ENCODE measurements at places on chromosomes 7 and 10.
A peak's percentile ranks its signal among the peaks of the same experiment; 100 is the strongest.

- DNase-seq, result no peak
These were observed 27.0 kb upstream of the FAM107B start for GRCh38 chr10:14801723-14802122.

DNA sequence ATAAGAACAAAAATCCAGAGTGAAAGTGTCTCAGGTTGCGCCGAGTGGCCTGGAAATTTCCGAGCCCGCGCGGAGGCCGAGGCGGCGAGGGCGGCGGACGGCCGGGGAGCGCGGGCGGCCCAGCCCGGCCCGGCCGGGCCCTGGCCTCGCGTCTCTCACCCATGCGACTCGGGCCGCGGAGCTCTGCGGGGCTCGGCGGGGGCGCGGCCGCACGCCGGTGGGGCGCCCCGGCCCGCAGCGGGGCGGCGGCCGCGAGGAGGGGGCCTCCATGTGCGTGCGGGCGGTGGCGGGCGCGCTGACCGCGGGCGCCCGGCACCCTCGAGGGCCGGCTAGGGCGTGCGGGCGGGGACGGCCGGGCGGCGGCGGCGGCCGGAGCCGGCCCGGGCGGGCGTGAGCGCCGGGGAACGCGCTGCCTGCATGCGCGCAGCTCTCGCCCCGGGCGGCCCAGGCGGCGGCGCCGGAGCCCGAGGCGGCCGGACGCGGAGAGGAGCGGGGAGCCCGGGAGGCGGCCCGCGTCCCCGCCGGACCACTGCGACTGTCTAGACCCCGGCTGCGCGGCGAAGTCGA lies 302 bp upstream of the EN2 start:
- no peak for DNase-seq

DNA sequence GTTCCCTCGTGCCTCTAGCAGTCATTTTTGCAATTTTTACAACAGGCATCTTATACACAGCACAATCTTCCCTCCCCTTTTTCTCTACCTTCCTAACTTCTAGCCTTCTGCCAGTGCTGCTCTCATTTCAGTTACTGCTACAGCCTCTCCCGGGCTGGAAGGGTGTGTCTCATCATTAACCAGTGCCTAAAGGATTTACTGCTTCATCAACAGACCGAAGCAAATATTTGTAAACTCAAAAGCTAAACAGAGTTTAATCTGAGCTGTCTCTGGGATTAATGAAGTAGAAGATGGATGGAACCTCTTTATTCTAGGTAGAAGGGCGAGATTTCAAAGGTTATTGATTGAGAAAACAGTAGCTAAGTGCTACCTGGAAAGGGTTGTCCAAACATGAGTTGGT lies 94.3 kb downstream of the PRPF18 start:
- no peak for DNase-seq

GRCh38 chr10:133130602-133131001 lies 29.4 kb upstream of the KNDC1 start:
- no peak for DNase-seq

DNA sequence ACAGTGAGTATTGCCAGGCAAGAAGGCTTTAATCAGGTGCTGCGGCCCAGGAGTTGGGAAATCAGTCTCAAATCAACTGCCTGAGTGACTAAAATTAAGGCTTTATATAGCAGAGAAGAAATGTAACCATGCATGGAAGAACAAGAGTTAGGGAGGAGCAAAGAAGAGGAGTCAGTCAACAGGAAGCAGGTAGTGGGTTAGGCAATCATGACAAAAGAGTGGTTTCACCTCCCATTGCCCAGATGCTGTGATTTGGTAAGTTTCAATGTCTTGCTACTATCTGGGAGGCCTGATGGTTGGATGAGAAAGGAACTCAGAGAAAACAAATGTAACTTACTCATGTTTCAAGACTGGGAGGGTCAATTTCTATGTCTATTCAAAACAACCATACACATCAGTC lies 998.3 kb downstream of the GATA3 start:
- no peak for DNase-seq

DNA sequence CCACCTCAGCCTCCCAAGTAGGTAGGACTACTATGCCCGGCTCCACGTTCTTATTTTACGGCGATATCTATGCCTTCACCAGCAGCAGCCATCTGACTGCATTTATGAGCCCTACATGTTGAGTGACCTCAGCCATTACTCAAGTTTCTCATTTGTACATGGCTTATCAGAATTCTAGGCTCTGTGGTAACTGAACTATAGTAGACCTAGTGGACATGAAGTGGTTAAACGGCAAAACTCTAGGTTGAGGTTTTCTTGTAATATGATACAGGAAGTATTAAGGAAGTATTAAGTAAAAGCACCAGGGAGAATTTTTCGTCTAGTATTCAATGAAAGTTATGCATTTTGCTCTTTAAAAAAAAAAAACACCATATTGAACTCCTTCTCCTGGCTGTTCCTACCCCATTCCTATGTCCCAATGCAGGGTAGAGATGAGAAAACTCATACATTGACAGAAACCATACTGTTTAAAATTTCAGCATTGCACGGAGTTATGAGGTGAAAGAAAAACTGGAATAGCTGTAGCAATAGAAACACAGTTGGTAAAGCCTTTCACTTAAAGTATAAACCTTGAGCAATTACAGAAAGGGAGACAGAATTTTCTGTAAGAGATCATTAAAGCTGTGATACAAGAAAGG lies 39.8 kb upstream of the EPC1 start:
- DNase-seq, result no peak

DNA sequence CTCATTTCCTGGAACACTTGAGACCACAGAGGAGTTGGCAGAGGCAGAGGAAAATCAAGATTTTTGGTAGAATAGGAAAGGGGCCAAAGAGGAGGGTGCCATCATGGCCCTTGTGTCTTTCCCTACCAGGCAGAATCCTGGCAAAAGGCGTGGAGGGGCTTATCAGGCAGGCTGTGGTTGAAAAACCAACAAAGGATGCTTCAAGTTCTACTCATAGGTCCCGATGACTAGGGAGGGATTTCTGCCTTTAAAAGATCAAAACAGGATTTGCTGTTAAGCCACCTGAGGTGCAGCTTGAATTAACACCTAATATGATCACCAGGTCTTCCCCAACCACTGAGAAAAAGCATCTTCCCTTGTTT lies 45.7 kb downstream of the BPGM start:
- no peak for DNase-seq

GRCh38 chr10:98262571-98262970 lies 5.4 kb downstream of the LOXL4 start:
- DNase-seq, result peak; percentile 25

- no peak for DNase-seq
These were observed 1.1 kb downstream of the TRIM8 start for GRCh38 chr10:102645388-102645740.

DNA sequence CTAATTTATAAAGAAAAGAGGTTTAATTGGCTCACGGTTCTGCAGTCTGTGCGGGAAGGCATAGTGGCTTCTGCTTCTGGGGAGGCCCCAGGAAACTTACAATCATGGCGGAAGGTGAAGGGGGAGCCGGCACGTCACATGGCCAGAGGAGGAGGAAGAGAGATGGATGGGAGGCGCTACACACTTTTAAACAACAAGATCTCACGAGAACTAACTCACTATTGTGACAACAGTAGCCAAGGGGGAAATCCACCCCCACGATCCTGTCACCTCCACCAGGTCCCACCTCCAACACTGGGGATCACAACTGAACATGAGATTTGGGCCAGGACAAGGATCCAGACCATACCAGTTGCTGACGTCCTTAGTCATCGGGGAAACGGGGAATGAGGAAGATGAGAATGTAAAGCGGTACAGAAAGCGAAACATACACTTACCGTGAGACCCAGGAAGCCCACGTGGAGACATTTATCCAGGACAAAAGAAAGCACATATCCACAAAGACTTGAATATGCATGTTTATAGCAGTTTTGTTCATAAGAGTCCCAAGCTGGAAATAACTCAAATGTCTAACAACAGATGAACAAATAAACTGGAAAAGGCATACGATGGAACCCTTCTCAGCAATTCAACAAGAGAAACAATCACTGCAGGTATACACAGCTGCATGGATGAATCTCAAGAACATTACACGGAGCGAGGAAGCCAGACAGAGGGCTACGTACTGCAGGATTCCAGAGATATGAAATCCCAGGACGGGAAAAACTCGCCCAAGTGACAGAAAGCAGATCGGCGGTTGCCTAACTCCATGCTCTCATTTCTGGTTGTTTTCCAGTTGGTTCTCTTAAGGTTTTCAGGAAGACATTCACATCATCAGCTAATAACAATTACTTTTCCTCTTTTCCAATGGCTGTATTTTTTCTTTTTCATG lies 26.2 kb upstream of the INPP5A start:
- DNase-seq, result no peak

GRCh38 chr10:63382066-63382465 lies 83.7 kb downstream of the JMJD1C start:
- no peak for DNase-seq

GRCh38 chr10:1933215-1933614 lies 195.9 kb upstream of the ADARB2 start:
- DNase-seq, result no peak

GRCh38 chr7:13185139-13185538 lies 497.7 kb downstream of the ARL4A start:
- DNase-seq, result no peak

GRCh38 chr7:32673275-32673983 lies 178.1 kb downstream of the AVL9 start:
- no peak for DNase-seq

DNA sequence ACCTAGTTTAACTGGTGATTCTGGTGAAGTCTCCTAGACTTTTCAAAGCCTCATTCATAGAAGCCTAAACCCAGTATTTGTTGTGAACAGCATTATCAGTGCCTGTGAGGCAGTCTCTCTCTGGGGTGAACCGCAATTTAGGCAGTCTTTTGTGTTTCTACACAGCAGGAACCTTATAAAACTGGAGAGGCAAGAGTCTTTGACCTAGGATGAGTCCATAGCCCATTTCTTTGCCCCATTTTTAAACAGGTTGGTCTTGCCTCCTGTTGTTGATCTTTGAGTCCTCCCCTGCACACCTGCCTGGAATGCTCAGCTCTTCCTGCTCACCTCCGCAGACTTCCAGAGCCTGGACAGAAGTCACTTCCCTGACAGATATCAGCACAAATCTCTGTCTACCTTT lies 51.2 kb upstream of the NRP1 start:
- DNase-seq, result no peak

DNA sequence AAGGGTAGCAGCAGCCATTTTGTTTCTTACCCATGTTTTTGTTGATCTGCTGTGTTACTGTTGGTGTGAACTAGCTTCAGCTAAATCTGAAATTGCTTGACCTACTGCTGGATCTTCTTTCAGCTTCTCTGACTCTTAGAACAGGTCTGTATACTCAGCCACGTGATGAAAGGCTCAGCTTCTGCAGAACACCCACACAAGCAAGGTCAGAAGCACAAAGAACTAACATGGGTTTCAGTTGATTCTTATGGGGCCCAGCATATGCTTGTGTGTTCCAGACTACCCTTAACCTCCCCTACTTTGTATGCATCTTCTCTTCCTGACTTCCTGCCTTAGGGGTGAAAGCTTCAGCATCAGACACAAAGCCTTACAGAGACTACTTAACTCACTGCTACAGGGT lies 186.8 kb downstream of the HGF start:
- DNase-seq, result no peak

DNA sequence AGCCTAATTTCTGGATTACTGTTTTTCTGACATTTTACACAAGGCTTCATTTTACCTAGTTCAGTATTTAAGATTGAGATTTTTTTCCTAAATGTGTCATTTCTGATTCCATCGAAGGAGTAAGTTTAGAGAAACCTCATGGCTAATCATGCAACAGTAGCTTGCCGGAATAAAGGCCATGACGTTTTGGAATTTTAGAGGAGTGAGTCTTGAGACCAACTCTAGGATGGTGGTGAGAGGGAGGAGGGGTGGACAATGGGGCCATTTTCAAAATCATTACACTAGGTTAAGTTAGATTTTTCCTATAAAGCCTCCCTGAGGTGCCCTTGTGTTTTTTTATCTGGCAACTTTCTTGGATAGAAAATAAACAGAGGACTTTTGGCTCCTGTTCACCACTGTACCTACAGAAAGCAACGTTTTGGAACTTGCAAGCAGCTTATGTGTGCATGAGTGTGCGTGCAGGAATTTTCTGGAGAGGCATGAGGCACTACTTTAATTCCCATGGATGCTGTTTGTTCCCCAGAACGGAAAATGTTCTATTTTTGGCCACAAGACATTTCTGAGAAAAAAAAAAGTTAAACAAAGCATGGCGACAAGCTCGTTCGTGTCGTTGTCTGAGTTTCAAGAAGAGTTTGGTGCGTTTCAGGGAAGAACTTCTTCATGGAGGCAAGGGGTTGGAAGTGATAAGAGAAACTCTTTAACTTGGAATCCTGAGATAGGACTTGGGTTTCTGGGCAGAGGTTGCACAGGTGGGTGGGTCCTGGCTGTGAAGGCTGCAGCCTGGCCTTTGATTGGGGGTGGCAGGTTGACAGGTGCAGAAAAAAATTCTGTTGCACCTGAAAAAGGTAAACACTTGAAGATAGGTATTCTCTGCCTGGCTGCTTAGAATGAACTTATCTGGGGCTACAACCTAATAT lies 178.1 kb downstream of the PTEN start:
- DNase-seq, result no peak

GRCh38 chr7:28179120-28180030 lies 1.2 kb downstream of the JAZF1 start:
- peak; percentile 48 for DNase-seq

DNA sequence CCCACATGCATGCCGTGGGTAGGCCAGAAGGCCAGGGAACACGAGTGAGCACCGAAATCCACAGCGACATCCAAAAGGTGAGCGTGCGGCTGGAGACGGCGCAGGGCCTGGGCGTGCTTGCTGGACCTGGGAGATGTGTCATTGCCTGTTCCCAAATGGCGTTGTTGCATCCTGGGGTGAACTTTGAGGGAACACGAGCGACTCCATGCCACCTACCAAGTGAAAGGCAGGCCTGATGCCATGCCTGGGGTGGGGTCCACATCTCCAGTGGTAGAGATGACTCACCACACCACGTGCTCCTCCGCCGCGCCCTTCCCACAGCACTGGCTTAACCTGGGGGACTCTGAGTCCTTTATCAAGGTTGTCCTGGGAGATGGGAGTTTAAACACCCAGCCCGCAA lies 24.7 kb upstream of the VIPR2 start:
- DNase-seq, result no peak

- no peak for DNase-seq
These were observed 8.8 kb upstream of the STMP1 start for GRCh38 chr7:135653340-135654080.

DNA sequence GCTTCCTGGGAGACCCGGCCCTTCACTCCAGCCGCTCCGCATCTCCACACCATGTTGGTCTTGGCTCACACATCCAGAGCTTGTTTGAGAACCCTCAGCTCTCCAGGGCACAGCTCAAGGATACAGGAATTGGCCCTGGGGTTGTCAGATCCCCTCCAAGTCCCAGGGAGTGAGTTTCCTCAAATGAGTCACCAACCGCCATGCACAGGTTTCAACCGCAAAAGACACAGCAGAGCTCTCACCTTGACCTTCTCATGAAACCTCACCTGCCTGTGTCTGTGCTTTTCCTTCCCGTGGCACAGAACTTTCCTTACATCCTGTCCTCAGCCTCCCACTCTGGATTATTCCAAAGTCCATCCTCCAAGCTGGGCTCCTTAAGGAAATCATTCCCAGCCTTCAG lies 20.6 kb downstream of the AZGP1 start:
- no peak for DNase-seq

DNA sequence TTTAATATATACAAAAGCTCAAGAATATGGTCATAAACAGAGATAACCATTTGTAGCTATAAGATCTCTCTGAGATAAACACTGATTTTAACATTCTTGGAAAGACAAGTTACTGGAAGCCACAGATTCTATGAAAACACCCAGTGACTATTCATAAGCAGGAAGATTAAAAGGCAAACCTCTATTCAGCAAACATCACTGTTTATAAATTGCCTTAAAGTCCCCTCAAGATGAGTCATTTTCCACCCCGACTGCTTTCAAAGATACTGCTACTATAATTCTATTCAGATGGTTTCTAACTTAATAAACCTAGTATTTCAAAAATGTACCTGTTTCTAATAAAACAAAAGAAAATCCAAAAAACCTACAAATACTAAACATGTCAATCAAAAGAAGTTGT lies 21.0 kb downstream of the TM9SF3 start:
- no peak for DNase-seq
